ENCODE measurements at places on chromosomes 5 and 9.

DNA sequence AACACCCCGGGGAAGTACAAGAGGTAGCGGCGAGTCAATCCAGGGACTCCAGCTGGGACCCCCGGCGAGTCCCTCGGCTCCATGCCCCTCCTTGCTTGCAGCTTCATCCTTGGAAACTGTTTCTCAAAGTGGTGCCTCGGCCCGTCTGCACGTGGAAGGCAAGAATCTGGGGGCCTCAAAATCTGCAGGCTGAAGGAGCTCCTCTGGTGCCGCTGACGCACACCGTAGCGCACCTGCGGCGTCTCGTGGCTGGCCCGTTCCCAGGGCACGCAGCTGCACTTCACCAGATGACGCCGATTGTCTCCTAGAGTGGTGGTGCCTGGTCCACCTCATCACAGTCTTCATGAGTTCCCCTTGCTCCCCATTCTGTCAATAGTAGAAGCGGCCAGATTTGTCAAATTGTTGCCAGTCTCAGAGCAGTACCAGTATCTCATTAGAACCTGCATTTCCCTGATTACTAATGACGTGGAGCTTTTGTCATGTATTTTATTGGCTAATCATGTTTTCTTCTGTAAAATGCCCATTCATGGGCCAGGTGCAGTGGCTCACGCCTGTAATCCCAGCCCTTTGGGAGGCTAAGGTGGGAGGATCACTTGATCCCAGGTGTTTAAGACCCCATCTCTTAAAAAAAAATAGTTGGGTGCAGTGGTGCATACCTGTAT, 38.6 kb downstream of the GTF3C4 start:
- DNase-seq, result no peak

DNA sequence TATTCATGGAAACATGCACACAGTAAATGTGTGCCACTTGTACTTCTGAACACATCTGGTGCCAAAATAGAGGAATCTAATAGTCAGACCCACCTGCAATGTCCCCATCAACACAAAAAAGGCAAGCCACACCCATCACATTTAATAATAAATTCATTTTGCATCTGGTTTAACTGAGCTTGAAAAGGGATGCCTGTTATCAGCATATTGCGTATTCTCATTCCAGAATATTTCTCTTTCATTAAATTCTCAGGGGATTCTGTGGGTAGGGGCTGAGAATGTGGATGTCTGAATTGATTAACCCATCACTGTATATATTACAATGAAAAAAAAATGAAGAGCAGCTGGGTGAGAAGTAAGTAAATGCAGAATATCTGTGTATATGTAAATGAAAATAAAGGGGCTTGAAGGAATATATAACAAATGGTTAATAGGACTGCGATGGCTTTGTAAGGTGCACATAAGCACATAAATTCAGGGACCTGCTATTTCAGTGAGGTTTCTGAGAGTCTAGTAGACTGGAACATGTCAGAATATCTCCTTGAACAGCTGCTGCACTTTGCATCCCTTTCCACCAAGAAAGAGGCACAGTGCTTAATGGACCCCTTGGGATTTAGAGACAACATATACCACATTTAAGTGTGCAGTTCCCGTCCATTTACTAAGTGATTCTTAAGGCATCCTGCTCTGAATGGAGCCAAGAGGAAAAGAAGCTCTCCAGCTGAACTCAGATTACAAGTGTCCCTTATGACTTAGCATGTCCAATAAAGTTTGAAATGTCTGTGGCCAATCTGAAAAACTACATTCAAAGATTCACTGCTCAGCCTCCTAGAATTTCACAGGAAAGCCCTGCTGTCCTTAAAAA, 104.1 kb upstream of the NIPBL start:
- no peak for DNase-seq

- no peak for DNase-seq
Observed at GRCh38 chr5:139699351-139699750, 51.2 kb downstream of the CXXC5 start.

- DNase-seq, result no peak
Observed at GRCh38 chr5:96093340-96093739, 131.7 kb upstream of the ELL2 start.
